ENCODE measurements at places on chromosomes 2 and 18. TPM values are rescaled to one million over a fixed set of nuclear protein-coding genes. Genes with fewer than 3 reads are reported as not detected.

- no peak for DNase-seq
Observed at GRCh38 chr2:23905155-23905554, 21.8 kb downstream of the ATAD2B start.

- no peak for DNase-seq
Observed at GRCh38 chr18:74289137-74289536, 2.6 kb downstream of the CYB5A start.

- DNase-seq, result no peak
Observed at GRCh38 chr2:223621901-223622300, 19.7 kb upstream of the SCG2 start.

DNA sequence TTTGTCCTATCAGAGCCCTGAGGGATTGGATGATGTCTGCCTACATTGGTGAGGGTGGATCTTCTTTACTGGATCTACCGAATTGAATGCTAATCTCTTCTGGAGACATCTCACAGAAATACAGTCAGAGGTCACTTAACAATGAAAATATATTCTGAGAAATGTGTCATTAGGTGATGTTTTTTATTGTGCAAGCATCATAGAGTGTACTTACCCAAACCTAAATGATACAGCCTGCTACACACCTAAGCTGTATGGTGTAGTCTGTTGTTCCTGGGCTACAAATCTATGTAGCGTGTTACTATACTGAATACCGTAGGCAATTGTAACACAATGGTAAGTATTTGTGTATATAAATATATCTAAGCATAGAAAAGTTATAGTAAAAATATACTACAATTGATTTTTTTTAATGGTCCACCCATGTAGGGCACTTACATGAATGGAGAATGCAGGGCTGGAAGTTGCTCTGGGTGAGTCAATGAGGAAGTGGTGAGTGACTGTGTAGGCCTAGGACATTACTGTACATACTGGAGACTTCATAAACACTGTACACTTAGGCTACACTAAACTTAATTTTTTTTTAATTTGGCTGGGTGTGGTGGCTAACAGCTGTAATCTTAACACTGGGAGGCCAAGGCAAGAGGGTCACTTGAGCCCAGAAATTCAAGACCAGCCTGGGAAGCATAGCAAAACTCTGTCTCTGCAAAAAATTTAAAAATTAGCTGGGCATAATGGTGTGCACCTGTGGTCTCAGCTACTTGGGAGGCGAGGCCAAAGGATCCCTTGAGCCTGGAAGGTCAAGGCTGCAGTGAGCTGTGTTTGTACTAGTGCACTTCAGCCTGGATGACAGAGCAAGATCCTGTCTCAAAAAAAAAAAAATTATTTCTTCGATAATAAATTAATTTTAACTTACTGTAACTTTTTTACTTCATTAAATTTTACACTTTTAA is 226.3 kb upstream of the UBE2E3 start:
- no peak for DNase-seq

FLACC1 gene
- polyA plus RNA-seq, result 2.3 TPM

ELMOD3 gene
- 22.5 TPM for polyA plus RNA-seq

DNA sequence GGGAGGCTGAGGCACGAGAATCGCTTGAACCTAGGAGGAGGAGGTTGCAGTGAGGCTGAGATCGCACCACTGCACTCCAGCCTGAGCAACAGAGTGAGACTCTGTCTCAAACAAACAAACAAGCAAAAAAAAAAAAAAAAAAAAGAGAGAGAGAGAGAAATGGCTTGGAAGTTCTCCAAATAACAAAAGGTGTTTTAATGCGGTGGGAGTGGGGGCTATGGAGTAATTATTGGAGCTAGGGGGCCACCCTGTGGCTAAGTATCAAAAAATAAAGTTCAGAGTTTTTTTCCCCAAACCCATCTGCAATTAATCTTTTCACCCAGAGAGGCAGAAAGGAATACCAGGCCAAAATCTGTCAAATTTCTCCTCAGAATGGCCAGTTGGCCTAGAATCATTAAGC is 23.0 kb upstream of the CEP68 start:
- DNase-seq, result no peak

ICA1L gene
- 23.3 TPM for polyA plus RNA-seq

DNA sequence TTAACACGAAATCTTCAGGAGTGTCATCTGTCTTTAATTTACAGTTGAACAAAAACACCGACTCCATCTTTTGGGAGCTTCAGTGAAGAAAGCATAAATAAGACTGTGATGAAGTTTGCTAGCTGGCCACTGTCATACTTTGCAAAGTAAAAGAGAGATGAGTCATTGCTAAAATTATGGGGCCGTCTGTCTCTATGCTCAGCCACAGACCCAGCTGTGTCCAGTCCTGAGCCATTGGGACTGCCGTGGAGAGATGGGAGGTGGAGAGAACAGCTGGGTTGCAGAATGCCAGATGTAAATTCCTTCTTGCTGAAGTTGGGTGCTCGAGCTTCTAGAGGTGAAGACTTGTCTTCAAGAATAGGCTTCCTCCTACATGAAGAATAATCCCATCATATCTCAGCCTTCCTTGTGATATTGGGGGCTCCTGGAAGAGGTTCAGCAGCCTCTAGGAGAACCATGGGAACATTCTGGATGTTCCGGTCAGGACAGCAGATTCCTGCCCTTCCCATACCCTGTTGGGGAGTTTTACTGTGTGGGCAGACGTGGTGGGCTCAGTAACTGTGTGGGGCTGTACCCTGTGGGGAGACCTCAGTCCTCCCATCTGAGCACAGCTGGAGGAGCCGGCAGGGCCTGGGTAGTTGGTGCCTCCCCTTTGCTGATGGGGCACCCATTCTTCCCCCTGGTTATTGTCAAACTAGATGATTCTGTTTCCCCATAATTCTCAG is 71.1 kb downstream of the LDLRAD4 start:
- DNase-seq, result no peak

HNMT gene
- polyA plus RNA-seq, result 62.3 TPM

GRCh38 chr18:41373612-41374011 is 581.4 kb upstream of the PIK3C3 start:
- no peak for DNase-seq

GRCh38 chr18:57954935-57955334 is 89.1 kb upstream of the NEDD4L start:
- no peak for DNase-seq

CNGA3 gene
- not detected for polyA plus RNA-seq

DNA sequence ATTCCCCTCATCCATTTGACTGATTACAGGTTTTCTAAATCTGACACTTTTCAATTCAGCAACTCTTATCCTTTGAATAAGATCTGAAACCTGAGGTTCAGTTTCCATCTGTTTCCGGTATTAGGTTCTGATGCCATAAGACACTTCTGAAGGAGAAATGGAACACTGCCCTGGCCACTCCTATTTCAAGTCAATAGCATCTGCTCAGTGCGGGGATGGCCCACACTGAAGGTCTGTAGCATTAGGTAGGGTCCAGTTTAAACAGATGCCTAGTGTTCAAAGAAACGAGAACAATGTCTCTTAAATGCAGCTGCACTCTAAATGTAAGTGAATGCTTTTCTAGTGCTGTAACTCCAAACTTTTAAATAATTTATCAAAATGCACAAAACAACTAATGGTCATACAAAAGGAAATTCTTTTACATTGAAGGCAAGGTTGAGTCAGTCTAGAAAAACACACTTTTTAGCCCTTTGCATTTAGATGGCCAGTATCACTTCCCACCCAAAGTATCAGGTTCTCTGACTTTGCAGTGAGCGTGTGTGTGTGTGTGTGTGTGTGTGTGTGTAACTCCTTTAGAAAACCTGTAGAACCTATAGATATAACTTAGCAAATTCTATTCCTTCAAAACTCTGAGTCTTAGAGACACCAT is 78.2 kb downstream of the STK39 start:
- no peak for DNase-seq

DNA sequence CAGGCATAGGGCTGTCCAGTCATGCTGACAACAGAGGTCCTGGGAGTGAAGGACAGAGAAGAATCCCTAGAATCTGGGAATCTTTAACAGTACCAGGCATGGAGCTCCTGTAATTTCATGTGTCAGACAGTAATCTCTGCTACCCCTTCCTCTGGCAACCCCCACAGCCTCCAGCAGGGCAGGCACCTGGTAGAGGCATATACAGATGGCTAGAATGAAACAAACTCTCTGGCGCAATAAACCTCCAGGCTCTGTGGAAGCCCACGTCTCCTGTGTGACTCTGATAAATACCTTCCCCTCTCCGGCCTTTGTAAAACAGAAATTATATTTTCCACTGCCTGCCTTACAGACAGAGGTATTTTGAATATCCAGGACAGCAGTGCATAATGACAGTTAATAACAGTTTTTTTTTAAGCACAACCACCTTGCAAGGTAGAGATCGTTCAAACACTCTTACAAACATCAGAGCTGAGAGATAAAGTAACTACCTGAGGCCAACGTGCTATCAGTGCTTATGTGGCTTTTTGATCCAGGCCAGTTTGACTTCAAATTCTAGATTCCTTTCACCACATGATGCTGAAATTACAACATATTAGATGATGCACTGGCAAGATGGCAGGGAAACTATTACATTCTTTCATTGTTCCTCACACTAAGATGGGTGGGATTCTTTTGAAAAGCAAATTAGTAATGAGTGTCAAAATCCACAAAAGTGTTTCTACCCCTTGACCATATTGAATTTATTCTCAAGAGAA is 47.7 kb upstream of the TMEM247 start:
- no peak for DNase-seq

DNA sequence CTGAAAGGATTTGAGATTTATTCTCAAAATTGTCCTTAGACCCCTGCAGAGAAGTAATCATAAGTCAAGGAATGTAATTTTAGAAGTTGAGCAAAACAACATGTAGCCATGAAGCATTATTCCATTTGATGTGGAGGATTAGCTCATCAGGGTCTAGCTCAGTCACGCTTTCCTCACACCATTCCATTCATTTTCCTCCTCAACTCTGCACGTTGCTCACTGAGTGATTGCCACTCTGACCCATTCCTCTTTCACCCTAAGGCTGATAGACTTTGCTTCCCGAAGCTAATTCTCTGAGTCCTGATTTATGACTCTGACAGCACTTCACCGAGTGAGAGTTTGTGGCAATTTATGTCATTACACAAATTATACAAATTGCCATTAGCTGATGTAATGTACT is 820.6 kb upstream of the PIK3C3 start:
- no peak for DNase-seq

- DNase-seq, result no peak
Observed at GRCh38 chr18:59500765-59501164, 141.7 kb upstream of the LMAN1 start.

SERPINB2 gene
- not detected for polyA plus RNA-seq
